Large intestine (tissue), 12 donors: ENCODE measurements at places on chromosomes 13 and 19. TPM values are rescaled to one million over a fixed set of nuclear protein-coding genes. Genes with fewer than 3 reads are reported as not detected.

DNA sequence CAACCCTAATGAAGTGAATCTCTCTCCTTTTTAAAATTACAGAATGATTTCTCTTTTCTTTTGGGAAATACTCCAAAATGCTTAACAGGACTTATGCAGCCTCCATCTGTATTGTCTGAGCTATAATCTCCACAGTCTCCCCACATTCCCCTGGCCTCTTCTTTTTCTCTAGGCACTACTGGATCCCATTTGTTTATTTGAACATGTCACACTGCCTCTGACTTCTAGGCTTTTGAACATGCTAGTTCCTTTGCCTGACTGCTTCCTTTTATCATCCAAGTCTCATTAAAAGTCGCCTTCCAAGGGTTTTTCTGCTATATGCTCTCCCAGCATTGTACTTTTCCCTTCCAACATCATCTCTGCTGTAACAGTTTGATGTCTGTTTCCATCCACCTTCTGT lies 548.7 kb downstream of the PCDH9 start:
- H3K36me3 ChIP-seq = no peaks in the 10 kb centered on the region
- no peaks in the 10 kb centered on the region for H3K4me1 ChIP-seq
- no peak overlapping the region for H3K4me3 ChIP-seq

ZNF534 gene
- 0.40 TPM for polyA plus RNA-seq

DNA sequence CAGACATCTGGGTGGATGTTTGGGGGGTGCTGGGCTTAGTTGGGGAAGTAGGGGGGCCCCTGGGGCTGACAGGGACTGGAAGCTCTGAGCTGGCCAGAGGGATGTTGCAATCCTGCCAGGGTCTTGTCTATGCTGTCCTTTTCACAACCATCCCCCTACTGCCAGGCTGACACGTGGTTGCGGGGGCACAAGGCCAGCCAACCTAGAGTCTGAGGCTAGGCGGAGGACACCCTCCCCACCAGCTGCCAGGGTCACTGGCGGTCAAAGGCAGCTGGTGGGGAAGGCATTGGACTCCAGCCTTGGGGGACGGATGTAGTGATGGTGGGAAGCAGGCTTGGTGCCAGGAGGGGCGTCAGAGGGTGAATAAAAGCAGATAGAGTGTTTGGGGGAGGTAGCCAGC lies 1.6 kb upstream of the APOC1 start:
- DNase-seq = no peak
- peaks cover 15% of the 10 kb centered on the region for H3K4me1 ChIP-seq
- no peak overlapping the region for H3K27ac ChIP-seq
- no peak overlapping the region for H3K4me3 ChIP-seq
- H3K27me3 ChIP-seq = peaks cover 2% of the 10 kb centered on the region

SIGLECL1 gene
- not detected for polyA plus RNA-seq
